CD4-positive, alpha-beta T cell treated with Interleukin-6 for 4 hours (primary cell): ENCODE measurements at places on chromosomes 2 and 18.
A peak's percentile ranks its signal among the peaks of the same experiment; 100 is the strongest.

GRCh38 chr18:55452123-55452611 lies 135.8 kb downstream of the TCF4 start:
- no peak for DNase-seq

DNA sequence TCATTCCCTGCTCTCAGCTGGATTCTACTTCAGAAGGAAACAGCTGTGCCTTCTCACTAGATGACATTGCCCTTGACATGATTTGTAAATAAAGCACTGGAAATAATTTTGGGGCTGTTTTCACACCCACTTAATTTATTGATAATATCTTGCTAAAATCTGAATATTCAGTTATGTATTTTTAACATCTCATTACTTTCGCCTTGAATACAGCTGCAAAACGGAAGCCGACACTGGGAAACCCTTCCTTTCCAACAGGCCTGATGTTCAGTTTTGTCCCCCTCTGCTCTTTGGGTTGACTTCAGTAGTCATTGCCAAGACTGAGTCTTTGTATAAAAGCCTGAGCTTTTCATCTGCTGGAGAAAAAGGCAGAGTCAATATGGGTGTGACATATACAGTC lies 82.7 kb downstream of the DOCK10 start:
- no peak for DNase-seq

- DNase-seq, result no peak
Measured at GRCh38 chr2:108145557-108146326, 94.0 kb upstream of the SULT1C3 start.

- no peak for DNase-seq
Measured at GRCh38 chr18:32831781-32832180, 59.0 kb upstream of the KLHL14 start.

DNA sequence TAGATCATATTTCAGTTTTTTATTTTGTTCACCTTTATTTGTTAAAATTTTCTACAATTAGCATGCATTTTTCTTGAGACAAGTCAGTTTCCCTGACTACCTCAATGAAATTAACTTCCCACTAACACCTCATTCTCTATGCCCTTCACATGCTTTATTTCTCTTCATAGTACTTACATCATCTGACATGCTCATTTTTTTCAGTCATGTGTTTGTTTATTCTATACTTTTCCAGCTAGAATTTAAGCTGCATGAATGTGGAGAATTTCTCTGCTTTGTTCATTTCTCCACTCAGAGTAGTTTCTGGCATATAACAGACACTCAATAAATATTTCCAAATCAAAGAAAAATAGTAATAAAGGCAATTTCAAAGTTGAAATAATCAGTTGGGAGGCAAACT lies 78.9 kb upstream of the SCN7A start:
- DNase-seq, result no peak

- no peak for DNase-seq
Measured at GRCh38 chr2:148860037-148860436, 15.0 kb upstream of the KIF5C start.

DNA sequence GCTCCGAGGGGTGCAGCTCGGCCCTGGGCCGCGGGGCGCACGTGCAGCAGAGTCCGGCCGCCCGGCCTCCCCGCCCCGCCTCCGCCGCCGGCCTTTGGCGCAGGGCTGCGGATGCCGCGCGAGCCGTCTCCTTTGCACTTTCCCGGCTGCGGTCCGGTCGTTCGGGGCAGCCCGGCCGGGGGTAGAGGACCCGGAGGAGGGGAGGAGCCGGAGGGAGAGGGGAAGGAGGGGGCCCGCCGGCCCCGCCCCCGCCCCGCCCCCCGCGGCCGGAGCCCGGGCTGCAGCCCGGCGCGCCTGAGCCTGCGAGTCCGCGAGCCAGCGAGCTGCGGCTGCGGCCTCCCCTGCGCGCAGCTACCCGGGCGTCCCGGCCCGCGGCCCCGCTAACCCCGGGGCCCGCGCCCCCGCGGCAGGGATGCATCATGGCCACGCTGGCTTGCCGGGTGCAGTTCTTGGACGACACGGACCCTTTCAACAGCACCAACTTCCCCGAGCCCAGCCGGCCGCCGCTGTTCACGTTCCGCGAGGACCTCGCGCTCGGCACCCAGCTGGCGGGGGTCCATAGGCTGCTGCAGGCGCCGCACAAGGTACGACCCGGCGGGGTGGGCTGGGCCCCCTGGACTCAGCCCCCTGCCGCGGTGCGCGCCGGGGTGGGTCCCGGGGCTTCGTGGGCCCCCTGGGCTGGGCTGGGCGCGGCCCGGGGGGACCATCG lies at the start of gene FHOD3:
TSS of gene FHOD3 (plus strand) at position 297 of the 709 bp plus-strand sequence. CDS start at position 420, 123 bp downstream.
- DNase-seq, result no peak

GRCh38 chr2:172833898-172834297 lies 98.3 kb downstream of the RAPGEF4 start:
- DNase-seq, result no peak

- DNase-seq, result no peak
Measured at GRCh38 chr2:179248024-179248348, 16.6 kb downstream of the SESTD1 start.

DNA sequence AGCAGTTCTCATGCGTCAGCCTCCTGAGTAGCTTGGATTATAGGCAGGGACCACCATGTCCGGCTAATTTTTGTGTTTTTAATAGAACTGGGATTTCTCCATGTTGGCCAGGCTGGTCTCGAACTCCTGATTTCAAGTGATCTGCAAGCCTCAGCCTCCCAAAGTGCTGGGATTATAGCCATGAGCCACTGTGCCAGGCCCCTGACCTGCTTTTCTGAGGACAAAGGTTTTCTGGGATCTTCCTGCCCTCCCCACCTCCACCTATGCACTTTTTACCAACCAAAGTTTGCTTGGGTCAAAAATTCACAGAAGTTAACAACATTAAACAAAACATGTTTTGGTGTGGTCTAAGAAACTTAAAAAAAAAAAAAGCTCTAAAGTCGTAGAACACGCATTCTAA lies 259.9 kb downstream of the HAUS1 start:
- no peak for DNase-seq

- DNase-seq, result no peak
Measured at GRCh38 chr2:111652038-111652437, 232.0 kb downstream of the ANAPC1 start.

DNA sequence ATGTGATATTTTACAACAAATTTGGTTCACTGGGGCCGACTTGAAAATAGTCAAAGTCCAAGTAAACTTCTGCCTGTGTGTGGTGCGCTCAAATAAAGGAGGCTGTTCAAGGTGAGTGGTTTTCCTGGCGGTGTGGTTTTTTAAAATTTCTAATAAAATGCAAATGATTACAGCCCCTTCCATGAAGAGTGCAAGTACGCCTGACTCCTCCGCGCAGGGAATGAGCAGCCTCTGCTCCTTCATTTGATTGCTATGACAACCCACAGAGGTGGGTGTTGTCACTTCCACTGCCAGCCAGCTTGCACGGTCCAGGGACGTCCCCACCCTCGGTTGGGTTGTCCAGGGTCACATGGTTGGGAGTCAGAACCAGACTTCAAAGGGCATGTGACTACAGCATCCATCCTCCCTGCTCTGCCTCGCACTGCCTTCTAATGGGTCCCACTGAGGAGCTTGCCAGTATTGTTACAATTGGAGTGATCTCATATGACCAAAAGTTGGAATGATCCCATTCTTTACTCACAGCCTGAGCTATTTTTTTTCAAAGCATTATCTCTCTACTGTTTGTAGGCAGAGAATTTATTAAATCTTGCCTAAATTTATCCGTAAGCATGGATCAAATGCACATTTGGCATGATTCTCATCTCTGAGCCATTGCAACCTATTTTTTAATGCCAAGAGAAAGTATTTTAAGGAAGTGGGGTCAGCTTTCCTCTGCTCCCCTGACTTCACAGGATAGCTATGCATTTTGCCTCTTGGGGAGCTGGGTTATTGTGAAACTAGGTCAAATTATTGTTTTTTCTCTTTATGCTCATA lies 121.3 kb downstream of the AGAP1 start:
- no peak for DNase-seq

DNA sequence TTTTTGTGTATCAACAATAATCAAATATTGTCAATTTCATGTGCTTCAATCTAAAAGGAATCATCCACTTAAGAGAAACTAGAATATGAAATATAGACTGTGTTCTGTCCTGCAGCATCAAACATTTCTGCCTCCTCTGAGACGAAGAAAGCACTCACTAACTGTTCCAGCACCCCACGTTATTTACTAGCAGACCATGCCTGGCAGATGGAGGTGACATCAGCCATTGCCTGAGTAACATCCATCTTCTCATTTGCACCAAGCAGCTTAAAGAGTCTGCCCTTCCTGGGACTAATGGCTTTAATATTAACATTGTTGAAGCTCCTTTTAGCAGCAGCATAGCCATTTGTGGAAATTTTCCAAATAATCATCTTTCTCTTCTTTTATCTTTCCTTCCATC lies 25.7 kb downstream of the SGPP2 start:
- DNase-seq, result no peak

DNA sequence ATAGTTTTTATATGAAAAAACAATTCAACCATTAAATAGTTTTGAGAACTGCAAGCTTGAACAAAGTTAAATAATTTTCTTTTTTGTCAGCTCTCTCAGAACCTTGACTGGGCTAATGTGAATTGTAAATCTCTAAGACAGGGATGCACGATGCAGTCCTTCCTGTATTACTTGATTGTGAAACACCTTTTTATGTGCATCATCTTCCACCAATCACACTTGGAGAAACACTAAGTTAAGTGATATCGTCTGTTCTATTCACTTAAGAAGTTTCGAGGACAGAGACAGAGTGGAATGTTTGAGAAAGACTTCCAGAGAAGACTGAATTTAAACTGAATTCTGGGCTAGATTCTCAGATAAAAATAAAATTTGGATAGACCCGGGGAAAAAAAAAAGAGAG lies 238.2 kb downstream of the MREG start:
- DNase-seq, result no peak

DNA sequence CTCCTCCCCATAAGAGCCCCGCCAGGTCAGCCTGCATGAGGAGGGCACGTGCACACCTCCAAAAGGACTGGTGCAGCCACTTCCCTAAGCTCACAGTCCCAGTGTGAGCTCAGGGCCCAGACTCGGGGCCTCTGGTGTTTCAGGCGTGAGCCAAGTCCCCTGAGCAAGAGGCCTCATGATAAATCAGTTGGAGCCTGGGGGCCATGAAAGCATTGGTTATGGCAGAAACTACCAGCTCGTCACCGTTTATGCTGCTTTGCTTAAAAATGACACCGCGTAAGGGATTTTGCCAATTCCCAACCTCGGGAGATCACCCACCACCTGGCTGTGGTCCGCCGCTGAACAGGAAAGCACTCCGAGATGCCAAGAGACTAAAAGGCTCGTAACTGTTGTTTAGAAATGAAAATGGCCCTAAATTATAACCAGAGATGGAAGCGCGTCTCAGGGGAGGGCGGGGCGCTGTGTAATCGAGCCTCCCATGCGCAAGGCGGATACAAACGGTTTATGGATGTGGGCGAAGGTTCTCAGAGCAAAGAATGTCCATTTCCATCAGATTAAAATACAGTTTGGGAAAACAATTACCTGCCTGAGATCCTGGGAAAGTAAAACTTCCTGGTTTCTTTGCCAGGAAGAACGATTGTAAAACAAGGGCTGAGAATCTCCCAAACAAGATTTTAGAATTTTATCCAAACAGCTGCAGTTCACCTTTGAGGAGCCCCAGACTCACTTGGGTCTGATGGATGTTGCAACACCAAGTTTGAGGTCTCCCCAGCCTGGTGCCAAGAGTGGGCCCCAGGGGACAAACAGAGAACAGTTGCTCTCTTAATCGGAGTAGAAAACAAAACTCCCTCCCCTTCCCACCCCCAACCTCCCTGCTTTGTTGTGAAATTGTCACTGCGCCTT lies 141.4 kb downstream of the BCL2 start:
- no peak for DNase-seq

GRCh38 chr2:69581774-69582581 lies 61.6 kb downstream of the AAK1 start:
- DNase-seq, result peak; percentile 29

DNA sequence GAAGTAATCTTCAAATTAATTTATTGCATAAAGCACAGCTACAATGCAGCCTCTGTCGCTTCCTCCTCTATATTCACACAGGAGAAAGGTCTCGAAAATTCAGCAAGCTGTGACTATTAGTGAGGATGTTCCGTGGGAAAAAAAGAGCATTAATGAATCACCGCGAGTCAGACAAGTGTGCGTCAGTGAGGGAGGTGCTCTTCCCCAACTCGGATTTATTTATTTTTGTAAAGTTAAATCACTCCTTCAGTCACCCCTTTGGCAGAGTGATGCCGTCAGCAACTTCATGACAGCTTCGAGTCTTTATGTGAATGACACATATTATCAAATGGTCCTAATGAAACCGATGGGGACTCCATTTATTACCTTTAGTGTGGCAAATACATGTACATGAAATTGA lies 648.9 kb upstream of the SALL3 start:
- DNase-seq, result no peak

DNA sequence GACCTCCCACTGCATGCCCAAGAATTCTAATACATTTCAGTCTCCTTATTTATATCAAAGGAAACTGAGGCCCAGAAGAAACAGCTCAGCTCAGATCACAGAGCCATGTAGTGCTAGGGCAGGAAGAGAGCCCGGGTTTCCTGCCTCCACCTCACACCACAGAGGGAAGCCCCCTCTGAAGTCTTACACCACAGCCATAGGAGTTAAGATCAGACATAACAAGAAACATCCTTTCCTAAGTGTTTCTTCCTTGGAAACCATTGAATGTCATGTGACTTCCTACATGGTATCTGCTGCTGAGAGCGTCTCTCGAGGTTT lies 102.1 kb downstream of the MTCL1 start:
- DNase-seq, result no peak

DNA sequence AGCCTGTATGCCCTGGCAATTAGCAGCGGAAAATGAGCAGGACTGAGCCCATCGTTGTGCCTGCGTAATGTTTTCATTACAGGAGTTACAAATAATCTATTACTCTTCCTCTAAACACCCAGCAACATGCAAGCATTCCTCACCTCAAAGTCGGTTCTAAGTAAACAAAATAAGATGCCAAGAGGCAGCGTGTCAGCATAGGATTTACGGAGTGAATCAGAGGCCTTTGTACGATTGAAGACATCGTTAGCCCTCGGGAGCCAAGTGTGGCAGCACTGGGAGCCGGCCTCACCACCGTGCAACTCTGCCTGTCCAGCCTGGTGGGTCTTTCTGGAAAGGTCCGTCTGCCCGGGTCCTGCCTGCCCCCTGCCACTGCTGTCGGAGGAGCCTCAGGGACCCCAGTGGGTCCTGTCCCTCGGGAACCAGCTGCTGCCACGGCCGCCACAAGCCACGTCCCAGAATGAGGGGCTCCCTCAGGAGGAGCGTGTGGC lies 80.1 kb upstream of the CTDP1 start:
- no peak for DNase-seq

DNA sequence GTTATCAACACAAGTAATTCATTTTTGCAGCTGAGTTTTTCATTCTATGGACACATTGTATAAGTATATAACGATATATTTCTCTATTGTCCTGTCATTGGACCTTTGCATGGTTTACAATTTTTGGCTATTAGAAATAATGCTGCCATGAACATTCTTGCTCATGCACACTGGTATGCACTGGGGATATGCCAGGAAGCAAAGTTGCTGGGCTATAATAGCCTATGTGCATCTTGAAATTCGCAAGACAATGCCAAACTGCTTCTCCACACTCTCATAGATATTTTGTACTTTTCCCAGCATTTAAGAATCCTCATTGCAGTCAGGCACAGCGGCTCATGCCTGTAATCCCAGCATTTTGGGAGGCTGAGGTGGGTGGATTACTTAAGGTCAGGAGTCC lies 852.6 kb upstream of the ID2 start:
- DNase-seq, result no peak

- DNase-seq, result no peak
Measured at GRCh38 chr2:88500691-88501090, 48.2 kb upstream of the FOXI3 start.
